AG04449 (cell line): ENCODE measurements at places on chromosomes 11 and 22.

DNA sequence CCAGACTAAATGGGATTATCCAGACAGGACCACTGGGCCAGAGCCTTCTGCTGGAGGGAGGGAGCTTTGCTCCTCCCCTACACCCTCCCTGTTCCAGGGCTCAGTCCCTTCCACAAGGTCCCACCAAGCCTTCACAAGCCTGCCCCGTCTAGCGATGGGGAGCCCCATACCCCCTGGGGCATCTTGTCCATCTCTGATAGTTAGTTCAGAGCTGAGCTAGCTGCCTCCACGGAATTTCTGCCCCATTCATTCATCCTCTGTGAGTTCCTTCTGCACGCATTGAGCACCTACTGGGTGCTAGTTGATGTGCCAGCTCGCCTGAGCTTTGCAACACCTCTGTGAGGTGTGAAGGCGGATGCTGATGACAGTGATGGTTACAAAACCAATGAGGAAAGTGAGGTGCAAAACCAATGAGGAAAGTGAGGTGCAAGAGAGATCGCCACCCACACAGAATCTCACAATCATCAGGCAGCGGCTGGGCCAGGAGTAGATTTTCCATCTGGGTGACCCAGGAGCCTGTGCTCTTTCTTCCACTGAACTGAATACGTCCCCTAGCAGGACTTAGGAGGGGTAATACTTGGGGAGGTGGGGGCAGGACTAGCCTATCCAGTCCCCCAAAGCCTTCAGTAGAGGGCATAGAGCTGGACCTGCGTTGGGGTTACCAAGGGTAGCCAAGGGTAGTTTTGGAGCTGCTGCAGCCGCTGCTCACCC, 21.5 kb upstream of the CBX7 start:
- DNase-seq: no peak

- DNase-seq: no peak
These were observed 1.4 kb downstream of the B3GNT6 start for GRCh38 chr11:77035580-77035979.

GRCh38 chr11:45949992-45950407, 27.5 kb downstream of the LARGE2 start:
- no peak for DNase-seq

DNA sequence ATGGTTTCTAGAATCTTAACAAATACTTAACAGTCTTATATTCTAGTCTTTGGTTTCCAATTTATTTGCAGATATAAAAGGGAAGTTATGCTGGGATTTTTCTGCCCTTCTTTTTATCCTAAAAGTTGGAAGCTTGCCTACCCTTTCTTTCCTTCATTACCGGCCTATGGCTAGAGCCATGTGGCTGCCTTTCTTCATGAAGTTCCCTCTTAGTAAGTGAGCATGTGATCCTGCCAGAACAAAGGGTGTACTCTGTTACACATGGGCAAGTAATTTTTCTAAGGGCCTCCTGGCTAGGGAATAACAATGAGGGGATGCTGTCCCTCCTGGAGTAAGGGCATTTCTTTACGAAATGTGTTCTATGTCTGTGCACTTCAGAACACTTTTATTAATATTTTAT, 252.1 kb upstream of the PITPNB start:
- DNase-seq: no peak

GRCh38 chr11:1222491-1223345, at the start of gene MUC5B:
TSS of gene MUC5B (plus strand) at chr11:1223066. CDS start at chr11:1223124, 58 bp downstream.
- no peak for DNase-seq
